Activated naive CD8-positive, alpha-beta T cell treated with anti-CD3 and anti-CD28 coated beads, Interleukin-2, amount 50 U/mL, for 24 hours (primary cell): ENCODE measurements at places on chromosomes 12 and 14.

- H3K27ac ChIP-seq, result no peak overlapping the region
- H3K4me1 ChIP-seq, result no peaks in the 10 kb centered on the region
- no peak for DNase-seq
- H3K36me3 ChIP-seq, result no peaks in the 10 kb centered on the region
- H3K27me3 ChIP-seq, result no peaks in the 10 kb centered on the region
Measured at GRCh38 chr14:45838597-45838996, 585.6 kb upstream of the MIS18BP1 start.

DNA sequence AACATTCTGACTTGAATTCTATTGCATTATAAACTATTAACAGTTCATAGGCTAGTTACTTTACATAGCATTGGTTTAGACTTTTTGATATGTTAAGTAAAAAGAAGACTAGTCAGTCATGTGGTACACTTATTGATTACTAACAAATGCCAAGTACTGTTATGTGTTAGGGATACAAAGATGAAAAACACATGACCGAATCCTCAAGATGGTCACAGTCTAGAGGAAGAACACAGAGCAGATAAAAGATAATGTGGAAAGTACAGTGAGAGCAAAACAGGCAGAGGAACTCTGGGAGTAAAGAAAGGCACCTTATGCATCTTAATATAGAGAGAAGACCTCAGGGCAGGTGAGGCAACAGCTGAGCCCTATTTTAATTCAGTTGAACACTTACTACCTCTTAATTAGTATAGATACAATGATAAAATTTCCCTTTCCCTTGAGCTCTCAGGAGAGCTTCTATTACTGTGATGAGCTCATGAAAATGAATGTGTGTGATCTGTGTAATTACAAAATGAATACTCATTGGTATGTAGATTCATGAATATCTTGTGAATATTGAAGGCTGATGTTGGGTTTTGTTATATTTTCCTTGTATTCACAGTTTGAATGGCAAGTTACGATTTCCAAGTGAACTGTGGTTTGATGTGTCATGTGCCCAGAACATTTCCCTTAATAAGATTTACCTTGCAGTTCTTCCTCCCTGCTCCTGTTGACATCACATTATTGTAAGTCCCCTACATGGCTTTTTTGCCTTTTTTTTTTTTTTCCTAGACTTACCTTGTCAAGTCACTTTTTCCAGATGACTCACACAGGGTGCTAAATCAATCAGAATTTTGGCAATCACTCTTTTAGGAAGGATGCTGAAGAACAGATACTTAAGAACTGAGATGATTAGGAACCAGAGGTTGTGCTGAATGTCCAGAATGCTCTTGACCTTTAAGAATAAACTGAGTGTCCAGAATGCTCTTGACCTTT lies 29.5 kb upstream of the MSRB3 start:
- H3K4me3 ChIP-seq, result no peak overlapping the region
- peaks cover 18% of the 10 kb centered on the region for H3K36me3 ChIP-seq
- peaks cover 17% of the 10 kb centered on the region for H3K4me1 ChIP-seq
- no peak for DNase-seq

DNA sequence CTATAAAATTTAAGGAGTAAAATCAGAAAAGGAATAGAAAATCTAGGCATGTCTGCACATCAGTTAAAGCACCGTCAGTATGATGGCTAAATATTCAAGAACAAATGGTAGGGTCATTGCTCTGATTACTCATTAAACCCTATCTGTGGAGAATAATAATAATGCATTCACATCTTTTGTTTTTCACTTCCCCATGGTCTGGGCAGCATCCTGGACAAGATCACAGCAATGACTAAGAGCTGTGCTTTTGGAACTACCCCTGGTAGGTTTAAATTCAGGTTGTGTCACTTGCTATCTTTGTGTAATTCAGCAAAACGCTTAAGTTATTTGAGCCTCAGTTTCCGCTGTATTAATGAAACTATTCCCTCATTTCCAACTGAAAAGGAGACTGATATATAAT lies 33.1 kb downstream of the C12orf42 start:
- no peak overlapping the region for H3K4me3 ChIP-seq
- no peaks in the 10 kb centered on the region for H3K27me3 ChIP-seq
- no peak for DNase-seq
- no peaks in the 10 kb centered on the region for H3K36me3 ChIP-seq

- H3K27me3 ChIP-seq, result peaks cover 33% of the 10 kb centered on the region
- no peak overlapping the region for H3K27ac ChIP-seq
- no peaks in the 10 kb centered on the region for H3K36me3 ChIP-seq
- no peak overlapping the region for H3K4me3 ChIP-seq
- H3K4me1 ChIP-seq, result peaks cover 30% of the 10 kb centered on the region
Measured at GRCh38 chr12:49541140-49541861, 2.5 kb downstream of the KCNH3 start.
